Activated naive CD8-positive, alpha-beta T cell treated with anti-CD3 and anti-CD28 coated beads, Interleukin-2, amount 10 ng/mL, durations not matched to agents 7 days and 5 days (primary cell): ENCODE measurements at places on chromosomes 12 and 14. TPM values are rescaled to one million over a fixed set of nuclear protein-coding genes. Genes with fewer than 3 reads are reported as not detected.

- H3K27me3 ChIP-seq: no peaks in the 10 kb centered on the region
- H3K4me3 ChIP-seq: no peak overlapping the region
- no peak for DNase-seq
- H3K36me3 ChIP-seq: peaks cover 5% of the 10 kb centered on the region
Observed at GRCh38 chr14:102746634-102747438, 30.4 kb upstream of the TRAF3 start.

DNA sequence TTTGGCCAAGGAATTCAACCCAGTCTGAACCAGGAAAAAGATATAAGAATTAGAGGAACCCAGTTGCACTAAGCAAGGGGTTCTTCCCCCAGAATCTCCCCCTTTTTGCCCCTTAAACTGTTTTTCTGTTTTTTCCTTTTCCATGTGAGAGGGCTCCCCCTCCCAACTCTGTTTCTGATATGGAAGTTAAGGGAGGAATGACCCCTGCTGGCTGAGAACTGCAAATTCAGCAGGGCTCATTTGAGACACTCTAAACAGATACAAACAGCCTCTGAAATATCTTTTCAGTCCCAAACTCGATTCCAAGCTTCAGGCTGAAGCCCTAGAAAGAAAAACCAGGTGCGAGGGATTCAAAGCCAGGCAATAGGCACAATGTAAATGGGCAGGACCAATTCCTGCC lies 132.7 kb downstream of the SLC41A2 start:
- H3K4me3 ChIP-seq: no peak overlapping the region
- no peaks in the 10 kb centered on the region for H3K4me1 ChIP-seq
- H3K36me3 ChIP-seq: no peaks in the 10 kb centered on the region
- H3K27me3 ChIP-seq: peaks cover 1% of the 10 kb centered on the region
- H3K27ac ChIP-seq: no peak overlapping the region

- peaks cover 4% of the 10 kb centered on the region for H3K36me3 ChIP-seq
- no peaks in the 10 kb centered on the region for H3K27me3 ChIP-seq
- H3K4me1 ChIP-seq: peaks cover 24% of the 10 kb centered on the region
- peak overlapping the region; percentile 91 for H3K27ac ChIP-seq
- peak; percentile 87 for DNase-seq
- H3K4me3 ChIP-seq: peak overlapping the region; percentile 83
Observed at GRCh38 chr12:124992874-124993625, 395 bp upstream of the BRI3BP start.

PAPLN gene
- total RNA-seq: 1.0 TPM

BTG1 gene
- total RNA-seq: 255 TPM

TDP1 gene
- 86.7 TPM for total RNA-seq
